Activated T-helper 2 cell treated with anti-CD3 and anti-CD28 coated beads, Interferon-gamma antibody, Interleukin-2, Interleukin-4, amounts not matched to agents 10 μg/mL and 5 μg/mL and 100 μg/mL, durations not matched to agents 14 hours and 24 hours and 36 hours (primary cell): ENCODE measurements at places on chromosomes 5 and 9. TPM values are rescaled to one million over a fixed set of nuclear protein-coding genes. Genes with fewer than 3 reads are reported as not detected.

NPR3 gene
- total RNA-seq = 0.02 TPM in 1 of 2 replicates, not detected in the other

PPP1R26 gene
- total RNA-seq = 2.2 and 2.3 TPM in 2 replicates

- no peak overlapping the region for H3K4me3 ChIP-seq
- H3K27ac ChIP-seq = no peak overlapping the region
- no peaks in the 10 kb centered on the region for H3K27me3 ChIP-seq
- H3K4me1 ChIP-seq = peaks cover 6% of the 10 kb centered on the region
Observed at GRCh38 chr5:436641-436975, 6.4 kb upstream of the EXOC3 start.

CLIC3 gene
- total RNA-seq = not detected in 2 replicates

- peak overlapping the region; percentile 92 for H3K4me3 ChIP-seq
- peak overlapping the region; percentile 90 for H3K27ac ChIP-seq
- H3K27me3 ChIP-seq = peaks cover 4% of the 10 kb centered on the region
- peaks cover 13% of the 10 kb centered on the region for H3K36me3 ChIP-seq
Observed at GRCh38 chr9:136243631-136244030, 2.0 kb downstream of the QSOX2 start.

GRCh38 chr5:128224336-128224735 is 140.8 kb downstream of the SLC12A2 start:
- H3K36me3 ChIP-seq = no peaks in the 10 kb centered on the region
- H3K4me3 ChIP-seq = no peak overlapping the region
- H3K4me1 ChIP-seq = peaks cover 3% of the 10 kb centered on the region
- no peak overlapping the region for H3K27ac ChIP-seq

DNA sequence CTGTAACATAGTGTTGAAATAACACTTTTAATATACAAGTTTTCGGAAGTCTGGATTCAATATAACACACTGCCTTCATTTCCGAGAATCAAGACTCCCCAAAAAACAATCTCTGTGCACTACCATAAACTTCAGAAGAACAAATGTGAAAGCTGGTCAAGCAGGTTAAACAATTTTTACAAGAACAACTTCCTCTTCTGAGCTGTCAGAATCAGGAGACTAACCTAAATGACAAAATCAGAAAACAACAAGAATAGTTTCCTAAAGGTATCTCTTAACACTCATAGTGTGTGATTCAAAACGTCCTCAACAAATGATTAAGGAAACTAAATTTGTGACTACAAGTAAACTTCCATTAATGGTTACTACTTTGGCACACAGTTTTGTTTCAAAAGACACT is 11.6 kb downstream of the C9orf72 start:
- H3K4me1 ChIP-seq = peaks cover 17% of the 10 kb centered on the region
- peaks cover 24% of the 10 kb centered on the region for H3K36me3 ChIP-seq
- H3K27me3 ChIP-seq = no peaks in the 10 kb centered on the region
- H3K27ac ChIP-seq = peak overlapping the region; percentile 69

DNA sequence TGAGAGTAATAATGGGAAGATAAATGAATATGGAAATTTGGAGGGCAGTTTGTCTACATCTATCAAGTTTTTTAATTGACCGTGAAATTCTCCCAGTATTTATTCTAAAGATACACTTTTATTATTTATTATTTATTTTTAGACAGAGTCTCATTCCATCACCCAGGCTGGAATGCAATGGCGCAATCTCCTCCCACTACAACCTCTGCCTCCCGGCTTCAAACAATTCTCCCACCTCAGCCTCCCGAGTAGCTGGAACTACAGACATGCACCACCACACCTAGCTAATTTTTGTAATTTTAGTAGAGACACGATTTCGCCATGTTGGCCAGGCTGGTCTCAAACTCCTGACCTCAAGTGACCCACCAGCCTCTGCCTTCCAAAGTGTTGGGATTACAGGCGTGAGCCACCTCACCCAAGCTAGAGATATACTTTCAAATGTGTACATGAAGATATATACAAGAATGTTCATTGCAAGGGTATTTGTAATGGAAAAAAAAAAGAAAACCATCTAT is 97.7 kb upstream of the SLC12A2 start:
- H3K36me3 ChIP-seq = no peaks in the 10 kb centered on the region
- H3K4me1 ChIP-seq = no peaks in the 10 kb centered on the region
- DNase-seq = no peak
- no peak overlapping the region for H3K4me3 ChIP-seq

DNA sequence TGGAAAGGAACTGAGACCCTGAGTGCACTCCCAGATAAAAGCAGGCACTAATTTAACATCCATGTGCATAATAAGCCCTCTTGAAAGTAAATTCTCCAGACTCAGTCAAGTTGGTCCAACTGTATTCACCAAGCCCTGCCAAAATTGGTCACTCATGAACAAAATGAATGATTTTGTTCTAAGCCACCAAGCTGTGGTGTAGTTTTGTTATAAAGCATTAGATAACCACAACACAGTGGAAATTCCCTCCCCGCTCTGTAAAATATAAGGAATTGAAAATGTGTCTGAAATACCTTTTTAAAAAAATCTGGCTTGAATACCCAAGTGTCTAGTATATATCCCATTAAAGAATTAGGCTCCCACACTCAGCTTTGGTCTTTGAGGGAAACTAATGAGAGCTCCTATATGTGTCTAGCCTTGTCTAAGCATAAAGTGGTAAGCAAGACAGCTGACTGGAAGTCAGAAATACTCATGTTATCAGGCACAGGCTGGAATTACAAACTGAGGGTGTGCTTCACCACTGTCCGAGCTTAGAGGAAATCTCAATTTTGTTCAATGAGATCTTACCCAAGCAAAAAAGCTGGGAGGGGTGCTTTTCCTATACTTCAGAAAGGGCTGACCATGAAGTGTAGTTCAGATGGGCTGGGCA is 33.2 kb downstream of the IDNK start:
- H3K4me1 ChIP-seq = peaks cover 2% of the 10 kb centered on the region
- H3K27ac ChIP-seq = no peak overlapping the region
- H3K36me3 ChIP-seq = peaks cover 50% of the 10 kb centered on the region

GRCh38 chr5:144177548-144177947 is 6.9 kb downstream of the KCTD16 start:
- H3K27ac ChIP-seq = no peak overlapping the region
- H3K4me3 ChIP-seq = no peak overlapping the region
- DNase-seq = no peak
- peaks cover 19% of the 10 kb centered on the region for H3K27me3 ChIP-seq

DNA sequence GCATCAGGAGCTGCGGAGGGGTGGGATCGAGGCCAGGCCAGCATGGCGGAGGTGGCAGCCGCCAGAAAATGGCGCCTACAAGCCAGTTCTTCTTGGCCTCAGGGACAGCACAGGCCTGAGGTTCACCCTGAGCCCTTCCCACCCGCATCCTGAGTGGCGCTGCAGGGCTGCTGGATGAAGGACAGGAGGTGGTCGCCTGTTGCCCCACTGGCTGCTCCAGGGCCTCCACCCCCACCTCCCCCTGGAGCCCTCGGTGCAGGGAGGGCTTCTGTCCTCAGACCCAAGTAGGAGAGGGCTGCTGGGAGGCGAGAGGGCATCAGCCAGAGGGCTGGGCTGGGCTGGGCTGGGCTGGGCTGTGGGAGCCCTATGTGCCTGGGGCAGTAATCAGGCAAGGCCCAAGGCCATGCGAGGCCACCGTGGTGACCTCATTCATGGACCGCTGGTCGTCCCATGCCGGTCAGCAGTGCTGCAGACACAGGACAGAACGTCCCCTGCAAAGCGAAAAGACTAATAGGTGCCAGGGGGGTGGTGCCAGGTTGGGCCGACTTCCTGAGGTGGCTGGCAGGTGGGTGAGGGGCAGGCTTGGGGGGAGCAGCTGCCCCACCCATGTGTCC is 13.8 kb downstream of the GPSM1 start:
- no peaks in the 10 kb centered on the region for H3K4me1 ChIP-seq
- H3K36me3 ChIP-seq = no peaks in the 10 kb centered on the region
- H3K27ac ChIP-seq = no peak overlapping the region
- no peak for DNase-seq
- H3K27me3 ChIP-seq = no peaks in the 10 kb centered on the region

TMEM232 gene
- total RNA-seq = 0.80 and 1.1 TPM in 2 replicates

GRCh38 chr5:126066836-126067235 is 356.4 kb upstream of the GRAMD2B start:
- no peak overlapping the region for H3K27ac ChIP-seq
- no peaks in the 10 kb centered on the region for H3K4me1 ChIP-seq
- H3K36me3 ChIP-seq = no peaks in the 10 kb centered on the region
- no peaks in the 10 kb centered on the region for H3K27me3 ChIP-seq
- H3K4me3 ChIP-seq = no peak overlapping the region

DNA sequence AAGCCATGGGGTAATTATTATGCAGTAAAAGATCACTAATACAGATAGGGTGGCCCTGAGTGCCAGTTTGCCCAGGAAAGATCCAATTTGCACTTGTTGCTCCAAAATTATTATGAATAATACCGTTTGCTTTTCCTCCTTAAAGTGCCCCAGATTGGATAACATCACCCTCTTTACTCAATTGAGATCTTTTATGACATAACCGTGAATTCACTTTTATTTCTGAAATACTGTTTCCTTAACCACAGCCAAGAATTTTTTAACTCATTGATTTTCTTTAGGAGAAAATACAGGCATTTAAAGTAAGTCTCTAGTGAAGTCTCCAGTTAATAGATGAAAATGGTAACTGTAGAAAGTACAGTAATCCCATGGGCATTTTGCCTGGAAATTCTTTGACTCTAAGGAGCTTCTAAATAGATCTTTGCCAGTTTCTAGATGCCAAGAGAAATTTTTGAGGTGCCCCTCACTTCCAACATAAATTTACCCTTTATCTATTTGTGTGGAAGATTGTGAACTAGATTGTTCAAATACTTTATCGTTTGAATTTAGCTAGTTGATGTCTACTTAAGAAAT is 99.2 kb downstream of the UHRF2 start:
- no peak for DNase-seq
- peaks cover 40% of the 10 kb centered on the region for H3K36me3 ChIP-seq
- no peaks in the 10 kb centered on the region for H3K27me3 ChIP-seq
- H3K27ac ChIP-seq = no peak overlapping the region
- no peak overlapping the region for H3K4me3 ChIP-seq

- no peaks in the 10 kb centered on the region for H3K36me3 ChIP-seq
- no peak overlapping the region for H3K4me3 ChIP-seq
- no peaks in the 10 kb centered on the region for H3K27me3 ChIP-seq
- H3K27ac ChIP-seq = no peak overlapping the region
Observed at GRCh38 chr9:113798062-113799030, 77.8 kb upstream of the ZNF618 start.

- DNase-seq = no peak
- H3K27me3 ChIP-seq = no peaks in the 10 kb centered on the region
- peaks cover 61% of the 10 kb centered on the region for H3K4me1 ChIP-seq
- no peak overlapping the region for H3K27ac ChIP-seq
Observed at GRCh38 chr9:76652894-76653293, 111.3 kb upstream of the PCA3 start.

- no peaks in the 10 kb centered on the region for H3K4me1 ChIP-seq
- no peak overlapping the region for H3K4me3 ChIP-seq
- no peaks in the 10 kb centered on the region for H3K27me3 ChIP-seq
- no peaks in the 10 kb centered on the region for H3K36me3 ChIP-seq
Observed at GRCh38 chr5:164332349-164333196, 827.2 kb downstream of the MAT2B start.

ANKRD18A gene
- total RNA-seq = 2.7 and 3.9 TPM in 2 replicates

DNA sequence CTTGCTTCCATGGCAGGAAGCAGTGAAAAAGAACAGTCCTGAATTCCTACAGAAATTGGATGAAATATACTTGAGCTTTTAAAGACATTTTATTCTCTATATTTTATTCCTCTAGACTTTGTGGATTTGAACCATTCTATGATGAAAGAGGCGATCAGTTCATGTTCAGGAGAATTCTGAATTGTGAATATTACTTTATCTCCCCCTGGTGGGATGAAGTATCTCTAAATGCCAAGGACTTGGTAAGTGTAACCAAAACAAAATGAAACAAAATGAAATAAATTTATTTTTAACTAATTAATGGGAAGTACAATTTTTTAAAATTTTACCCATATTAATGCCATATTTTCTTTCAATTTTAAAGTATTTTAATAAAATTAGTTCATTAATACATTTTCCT is 34.1 kb downstream of the STARD4 start:
- H3K27me3 ChIP-seq = no peaks in the 10 kb centered on the region
- H3K4me3 ChIP-seq = no peak overlapping the region
- peaks cover 1% of the 10 kb centered on the region for H3K4me1 ChIP-seq
- peaks cover 56% of the 10 kb centered on the region for H3K36me3 ChIP-seq
- H3K27ac ChIP-seq = no peak overlapping the region

- no peak overlapping the region for H3K4me3 ChIP-seq
- H3K4me1 ChIP-seq = peaks cover 24% of the 10 kb centered on the region
- peak overlapping the region; percentile 26 for H3K27ac ChIP-seq
- peak; percentile 45 for DNase-seq
- H3K27me3 ChIP-seq = no peaks in the 10 kb centered on the region
Observed at GRCh38 chr9:92706218-92706940, 36.4 kb upstream of the IPPK start.

MRPS2 gene
- 61.7 TPM in 2 replicates for total RNA-seq

DNA sequence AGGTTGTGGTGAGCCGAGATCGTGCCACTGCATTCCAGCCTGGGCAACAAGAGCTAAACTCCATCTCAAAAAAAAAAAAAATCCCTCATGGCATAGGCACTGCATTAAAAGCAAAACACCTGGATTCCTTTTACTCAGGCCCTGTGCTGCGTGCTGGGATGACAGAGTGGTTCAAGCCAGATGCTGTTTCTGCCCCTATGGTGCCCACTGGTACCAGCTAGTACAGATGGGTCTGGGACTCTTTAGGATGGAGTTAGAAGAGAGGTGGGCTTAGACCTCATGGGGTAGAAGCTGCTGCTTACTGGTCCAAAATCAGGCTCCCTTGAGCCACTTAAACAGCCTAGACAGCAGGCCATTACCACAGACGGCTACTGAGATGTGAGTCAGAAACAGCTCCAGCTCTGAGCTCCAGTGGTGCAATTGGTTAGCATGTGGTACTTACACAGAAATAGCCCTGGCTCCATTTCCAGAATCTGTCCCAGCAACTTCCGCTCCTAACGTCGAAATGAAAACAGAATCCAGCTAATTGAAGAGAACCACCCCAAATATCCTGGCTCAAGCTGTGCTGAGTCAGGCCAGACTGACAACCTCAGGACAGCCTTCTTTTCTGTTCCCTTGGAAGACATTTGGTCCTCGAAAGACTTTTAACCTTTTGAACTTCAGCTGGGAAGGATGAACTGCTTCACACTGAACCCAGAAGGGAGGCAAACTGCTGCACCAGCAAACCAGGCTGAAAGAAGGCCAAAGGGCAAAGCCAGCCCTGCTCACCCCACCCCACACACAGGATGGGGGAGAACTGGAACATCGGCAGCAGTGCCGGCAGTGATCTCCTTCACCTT is 15.5 kb downstream of the C5orf15 start:
- DNase-seq = no peak
- no peak overlapping the region for H3K4me3 ChIP-seq
- peaks cover 11% of the 10 kb centered on the region for H3K4me1 ChIP-seq
- no peak overlapping the region for H3K27ac ChIP-seq
- H3K27me3 ChIP-seq = no peaks in the 10 kb centered on the region
- H3K36me3 ChIP-seq = peaks cover 36% of the 10 kb centered on the region

GRCh38 chr9:136543830-136544547 is 1.9 kb downstream of the NOTCH1 start:
- H3K4me1 ChIP-seq = peaks cover 32% of the 10 kb centered on the region
- H3K27ac ChIP-seq = no peak overlapping the region
- peak overlapping the region; percentile 91 for H3K4me3 ChIP-seq
- no peak for DNase-seq
- H3K27me3 ChIP-seq = no peaks in the 10 kb centered on the region
- peaks cover 54% of the 10 kb centered on the region for H3K36me3 ChIP-seq

GRCh38 chr5:75612226-75612569 is 945 bp downstream of the ANKDD1B start:
- no peak overlapping the region for H3K27ac ChIP-seq
- DNase-seq = no peak
- peaks cover 4% of the 10 kb centered on the region for H3K4me1 ChIP-seq

GRCh38 chr9:129580211-129580915 is 40.5 kb downstream of the C9orf50 start:
- no peaks in the 10 kb centered on the region for H3K27me3 ChIP-seq
- peak overlapping the region; percentile 26 for H3K27ac ChIP-seq
- H3K4me1 ChIP-seq = peaks cover 61% of the 10 kb centered on the region
- no peaks in the 10 kb centered on the region for H3K36me3 ChIP-seq

XPA gene
- total RNA-seq = 10.3 and 14.6 TPM in 2 replicates
